ENCODE measurements at places on chromosomes 12 and 14. TPM values are rescaled to one million over a fixed set of nuclear protein-coding genes. Genes with fewer than 3 reads are reported as not detected.

DNA sequence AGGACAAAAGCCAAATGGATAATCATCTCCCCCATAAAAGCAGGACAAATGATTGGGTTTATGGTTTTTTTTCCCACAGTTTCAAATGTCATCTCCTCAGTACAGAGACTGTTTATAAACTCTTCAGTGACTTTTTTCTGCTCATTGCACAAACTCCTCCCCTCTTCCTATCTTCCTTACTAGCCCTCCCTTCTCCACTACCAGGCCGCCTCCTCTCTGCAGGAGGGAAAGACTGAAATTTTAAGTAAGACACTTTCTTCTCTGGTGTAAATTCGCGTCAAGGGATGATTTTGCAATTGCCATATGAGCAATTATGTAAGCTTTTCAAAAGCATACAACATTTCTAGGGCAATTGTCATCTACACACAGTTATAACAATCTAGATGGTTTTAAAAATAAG is 37.0 kb downstream of the BTG1 start:
- peaks cover 4% of the 10 kb centered on the region for H3K4me1 ChIP-seq
- H3K4me3 ChIP-seq, result no peak overlapping the region
- no peaks in the 10 kb centered on the region for H3K27me3 ChIP-seq
- no peaks in the 10 kb centered on the region for H3K36me3 ChIP-seq
- peak overlapping the region; percentile 73 for H3K27ac ChIP-seq
- peak; percentile 31 for DNase-seq

The PLXNC1 gene
- 13.8 TPM for total RNA-seq

DNA sequence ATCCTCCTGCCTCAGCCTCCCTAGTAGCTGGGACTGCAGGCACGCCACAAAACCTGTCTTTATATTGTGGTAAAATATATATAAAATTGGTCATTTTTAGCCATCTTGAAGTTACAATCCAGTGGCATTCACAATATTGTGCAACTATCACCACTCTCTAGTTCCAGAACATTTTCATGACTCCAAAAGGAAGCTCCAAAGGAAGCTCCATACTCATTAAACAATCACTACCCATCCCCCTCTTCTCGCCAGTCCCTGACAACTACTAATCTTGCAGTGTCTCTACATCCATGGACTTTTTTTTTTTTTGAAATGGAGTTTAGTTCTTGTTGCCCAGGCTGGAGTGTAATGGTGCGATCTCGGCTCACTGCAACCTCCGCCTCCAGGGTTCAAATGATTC is 3.1 kb downstream of the GCH1 start:
- no peaks in the 10 kb centered on the region for H3K27me3 ChIP-seq
- no peaks in the 10 kb centered on the region for H3K4me1 ChIP-seq
- no peak overlapping the region for H3K27ac ChIP-seq
- H3K4me3 ChIP-seq, result no peak overlapping the region

DNA sequence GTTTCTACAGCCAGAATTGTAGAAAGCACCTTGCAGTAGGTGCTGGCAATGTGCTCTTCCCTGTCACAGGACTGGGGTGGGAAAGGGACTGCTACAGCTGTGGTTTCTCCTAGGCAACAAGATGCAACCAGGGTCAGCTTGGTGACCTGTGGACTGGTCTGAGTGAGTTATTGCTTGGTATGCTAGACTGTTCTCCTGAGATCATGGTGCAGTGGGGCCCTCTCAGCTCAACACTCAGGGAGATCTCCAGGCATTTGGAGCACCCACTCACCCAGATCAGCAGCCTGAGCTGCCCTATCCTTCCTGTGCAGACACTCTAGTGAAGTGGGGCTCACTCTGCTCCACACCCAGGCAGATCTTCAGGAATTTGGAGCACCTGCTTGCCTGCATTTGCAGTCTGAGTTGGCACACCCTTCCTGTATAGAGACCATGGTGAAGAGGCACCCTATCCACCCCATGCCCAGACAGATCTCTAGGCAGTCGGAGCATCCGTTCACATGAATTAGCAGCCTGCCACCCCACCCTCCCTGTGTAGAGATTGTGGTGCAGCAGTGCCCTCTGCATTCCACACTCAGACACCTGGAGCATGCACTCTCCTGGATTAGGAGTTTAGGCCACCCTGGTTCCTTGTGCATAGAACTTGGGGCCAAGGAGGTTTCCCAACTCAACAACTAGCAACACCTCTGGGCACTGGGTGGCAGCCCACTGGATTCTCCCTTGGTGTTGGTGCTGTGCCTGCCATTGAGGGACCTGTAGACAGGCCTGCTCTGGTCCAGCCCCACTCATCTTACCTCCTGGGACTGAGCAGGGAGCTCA is 3.8 kb upstream of the FAM186B start:
- no peaks in the 10 kb centered on the region for H3K4me1 ChIP-seq
- no peak overlapping the region for H3K27ac ChIP-seq
- H3K36me3 ChIP-seq, result no peaks in the 10 kb centered on the region

The AGAP2 gene
- 1.3 TPM for total RNA-seq

- H3K27me3 ChIP-seq, result no peaks in the 10 kb centered on the region
- no peaks in the 10 kb centered on the region for H3K4me1 ChIP-seq
- no peak for DNase-seq
- no peak overlapping the region for H3K4me3 ChIP-seq
- H3K36me3 ChIP-seq, result no peaks in the 10 kb centered on the region
Measured at GRCh38 chr12:24416423-24417109, 467.1 kb upstream of the SOX5 start.
